Smooth muscle cell of bladder (primary cell): ENCODE measurements at places on chromosomes 16 and 17. TPM values are rescaled to one million over a fixed set of nuclear protein-coding genes. Genes with fewer than 3 reads are reported as not detected.

CCDC144A gene
- 1.1 and 3.5 TPM in 2 replicates for total RNA-seq

MAPT gene
- 0.14 and 0.18 TPM in 2 replicates for total RNA-seq

ABCC12 gene
- total RNA-seq = not detected in 2 replicates

KRTAP4-6 gene
- not detected in 2 replicates for total RNA-seq

GOT2 gene
- 27.0 and 27.6 TPM in 2 replicates for total RNA-seq
